ENCODE measurements at places on chromosomes 3 and 15. TPM values are rescaled to one million over a fixed set of nuclear protein-coding genes. Genes with fewer than 3 reads are reported as not detected.

B2M gene
- total RNA-seq: 1,798 TPM

FMN1 gene
- total RNA-seq: 2.5 TPM

SLC9C1 gene
- total RNA-seq: 0.43 TPM

KLHL25 gene
- 5.7 TPM for total RNA-seq

TMEM115 gene
- 54.7 TPM for total RNA-seq

WDR93 gene
- 0.07 TPM for total RNA-seq

NRROS gene
- total RNA-seq: 1.0 TPM

CKMT1A gene
- total RNA-seq: not detected
